ENCODE measurements at places on chromosomes 2 and 18. TPM values are rescaled to one million over a fixed set of nuclear protein-coding genes. Genes with fewer than 3 reads are reported as not detected.

Gene G6PC2
- not detected for total RNA-seq

Gene SMYD1
- total RNA-seq, result not detected

Gene GPR55
- total RNA-seq, result 3.8 TPM

GRCh38 chr2:134079373-134079772 is 174.5 kb upstream of the MGAT5 start:
- no peak for DNase-seq

GRCh38 chr2:85801871-85802270 is 48.1 kb downstream of the ATOH8 start:
- DNase-seq, result no peak

GRCh38 chr2:110960954-110961353 is 159.8 kb upstream of the BCL2L11 start:
- DNase-seq, result no peak

- DNase-seq, result no peak
Measured at GRCh38 chr2:56199492-56199891, 15.7 kb downstream of the CCDC85A start.

GRCh38 chr2:100895934-100896685 is 76.2 kb downstream of the NPAS2 start:
- no peak for DNase-seq

Gene SCYGR4
- total RNA-seq, result not detected

Gene ALPI
- not detected for total RNA-seq

Measured in CD4-positive, alpha-beta T cell (primary cell).